ENCODE measurements at places on chromosomes 16 and 17. TPM values are rescaled to one million over a fixed set of nuclear protein-coding genes. Genes with fewer than 3 reads are reported as not detected.

The TEKT5 gene
- 0.19 TPM for polyA plus RNA-seq

The ABCC12 gene
- not detected for polyA plus RNA-seq

The SLC16A5 gene
- polyA plus RNA-seq, result 13.2 TPM

The CD300H gene
- polyA plus RNA-seq, result 0.18 TPM

The CHD9NB gene
- 1.4 TPM for polyA plus RNA-seq

The PRSS8 gene
- 1.6 TPM for polyA plus RNA-seq

The PPP1R27 gene
- polyA plus RNA-seq, result not detected

The EPX gene
- polyA plus RNA-seq, result not detected

The CRYBA1 gene
- not detected for polyA plus RNA-seq

The CSH1 gene
- not detected for polyA plus RNA-seq

The GCGR gene
- 0.16 TPM for polyA plus RNA-seq

The MPV17L gene
- polyA plus RNA-seq, result 4.4 TPM

The SMIM22 gene
- polyA plus RNA-seq, result 52.2 TPM

The ABCC6 gene
- 0.41 TPM for polyA plus RNA-seq

The TBC1D3B gene
- 2.1 TPM for polyA plus RNA-seq

The MRM1 gene
- 7.9 TPM for polyA plus RNA-seq

The FAM117A gene
- polyA plus RNA-seq, result 33.1 TPM

The CMTM1 gene
- polyA plus RNA-seq, result 1.1 TPM

The AOC3 gene
- 319 TPM for polyA plus RNA-seq

The CD79B gene
- polyA plus RNA-seq, result 7.2 TPM

The SLC35G6 gene
- not detected for polyA plus RNA-seq

The SLC43A2 gene
- polyA plus RNA-seq, result 19.6 TPM

The SGCA gene
- 89.1 TPM for polyA plus RNA-seq

The PRSS33 gene
- not detected for polyA plus RNA-seq

The ITGAE gene
- polyA plus RNA-seq, result 34.6 TPM

The HOXB1 gene
- not detected for polyA plus RNA-seq

The APOBR gene
- 4.2 TPM for polyA plus RNA-seq

The HSD11B2 gene
- 1.9 TPM for polyA plus RNA-seq

The SENP3 gene
- 54.6 TPM for polyA plus RNA-seq

The TAT gene
- polyA plus RNA-seq, result 0.20 TPM

The CHST5 gene
- 0.09 TPM for polyA plus RNA-seq

The TP53TG3 gene
- not detected for polyA plus RNA-seq

The RNF112 gene
- polyA plus RNA-seq, result 17.4 TPM

The DNAAF8 gene
- polyA plus RNA-seq, result 1.3 TPM

The SMIM36 gene
- not detected for polyA plus RNA-seq

The CD300LB gene
- polyA plus RNA-seq, result 0.46 TPM
